Cortex of kidney (tissue), 1 donor: ENCODE measurements at places on chromosomes 2 and 18.

DNA sequence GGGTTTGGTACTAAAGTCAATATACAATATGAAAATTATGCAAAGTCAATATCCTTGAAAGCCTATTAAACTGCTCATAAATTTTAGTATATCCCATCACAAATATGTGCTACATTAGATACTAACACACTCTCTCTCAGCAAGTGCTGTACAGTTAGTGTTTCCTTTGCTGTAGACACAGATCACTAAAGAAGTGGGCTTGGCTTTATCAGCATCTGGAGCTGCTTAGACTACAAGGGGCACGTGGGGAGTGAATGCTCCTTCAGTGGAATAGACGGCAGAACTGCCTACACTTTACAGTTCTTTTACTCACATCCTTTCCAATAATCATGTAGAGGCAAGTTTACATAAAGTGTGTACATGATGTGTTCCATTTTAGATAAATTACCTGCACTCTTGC lies 26.0 kb upstream of the EFEMP1 start:
- DNase-seq: no peak

- no peak for DNase-seq
Observed at GRCh38 chr2:206023183-206023582, 62.8 kb downstream of the INO80D start.

DNA sequence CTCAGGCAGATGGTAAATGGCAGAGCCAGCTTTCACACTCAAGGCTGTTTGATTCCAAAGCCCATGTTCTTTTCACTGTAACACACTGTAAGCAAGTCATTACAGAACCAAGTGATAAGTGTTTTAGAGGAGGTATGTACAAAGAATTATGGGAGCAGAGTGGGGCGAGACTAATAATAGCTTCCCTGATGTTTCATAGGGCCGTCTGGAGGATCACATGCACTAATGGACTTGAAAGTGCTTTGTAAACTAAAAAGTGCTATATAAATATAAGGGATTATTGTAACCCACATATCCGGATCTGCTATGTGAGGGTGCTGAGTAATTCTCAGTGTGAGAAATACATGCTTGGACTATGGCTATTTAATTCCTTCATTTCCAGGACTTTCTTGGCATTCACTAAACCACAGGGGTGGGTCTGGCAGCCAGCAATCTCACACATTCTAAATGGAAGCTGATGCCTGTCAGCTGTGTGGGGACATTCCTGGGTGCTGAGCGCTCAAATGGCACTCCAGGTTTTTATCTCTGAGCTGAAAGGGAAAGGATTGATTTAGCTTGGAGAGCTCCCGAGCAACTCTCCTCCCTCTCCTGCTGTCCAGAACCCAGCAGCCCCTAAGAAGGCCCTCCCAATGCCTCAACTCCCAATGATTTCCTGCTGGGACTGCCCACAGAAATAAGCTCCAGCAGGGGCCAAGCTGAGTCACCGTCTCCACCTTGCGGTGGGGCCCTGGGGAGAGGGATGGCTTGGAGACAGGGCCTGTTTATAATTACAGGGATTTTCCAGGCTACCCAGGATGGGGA lies 222.8 kb downstream of the SOX11 start:
- DNase-seq: no peak

DNA sequence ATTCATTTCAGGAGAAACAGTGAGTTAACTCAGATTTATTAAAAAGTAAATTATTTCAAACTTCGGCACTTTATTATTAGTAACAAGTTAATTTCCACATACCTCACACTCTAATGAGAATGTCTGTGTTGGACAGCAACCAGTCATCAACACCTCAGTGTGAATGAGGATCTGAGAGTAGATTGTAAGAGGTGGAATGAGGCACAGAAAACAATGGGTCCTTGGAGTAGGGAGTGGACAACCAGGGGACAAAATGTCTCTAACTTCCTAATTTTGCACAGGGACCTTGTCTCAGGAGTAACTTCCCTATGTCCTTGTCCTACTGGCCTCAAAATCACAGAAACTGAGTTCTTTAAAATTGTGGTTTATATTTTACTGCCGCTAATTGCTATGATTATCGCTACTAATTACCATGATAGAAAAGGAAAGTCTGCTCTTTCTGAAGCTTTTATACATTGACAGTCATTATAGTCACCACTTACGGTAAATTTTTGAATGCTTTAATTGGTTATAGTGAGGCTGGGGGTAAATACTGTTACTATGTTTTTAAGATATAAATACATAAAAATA lies 82.2 kb upstream of the LRPPRC start:
- DNase-seq: no peak

DNA sequence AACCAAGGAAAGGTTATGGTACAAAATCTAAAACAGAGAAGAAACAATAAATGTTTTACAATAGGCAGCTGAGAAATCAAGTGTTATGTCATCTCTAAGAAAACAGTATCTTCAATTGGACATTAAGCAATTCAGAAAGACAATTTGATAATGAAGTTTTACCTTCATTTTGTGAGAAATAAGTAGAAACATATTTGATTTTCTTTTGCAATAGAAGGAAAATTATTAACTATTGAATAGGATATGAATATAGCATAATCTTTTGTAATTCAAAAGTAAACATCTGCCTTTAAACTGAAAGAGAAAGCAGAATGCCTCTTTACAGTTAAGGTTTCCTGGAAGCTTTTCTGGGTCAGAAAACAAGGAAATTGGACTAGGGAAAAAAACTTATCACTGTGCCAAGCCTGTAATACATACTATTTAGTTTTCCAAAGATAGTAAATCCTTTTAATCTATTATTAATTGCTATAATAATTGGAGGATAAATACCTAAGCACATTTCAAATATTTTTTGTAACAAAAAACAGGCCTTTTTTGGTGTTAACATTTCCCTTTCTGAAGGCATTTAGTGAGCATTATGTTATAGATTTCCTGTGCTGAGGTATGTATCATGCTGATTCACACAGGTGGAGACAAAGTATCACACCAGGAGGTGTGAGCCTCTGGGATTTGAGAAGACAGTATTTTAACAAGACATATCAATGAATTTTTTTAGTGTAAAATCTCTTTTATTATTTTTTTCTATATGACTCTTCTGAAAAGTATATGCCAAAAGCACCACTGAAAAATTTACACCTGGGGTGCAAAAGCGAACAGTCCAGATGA lies 947.0 kb upstream of the CDH2 start:
- DNase-seq: no peak
